ENCODE measurements at places on chromosomes 6 and 20.

DNA sequence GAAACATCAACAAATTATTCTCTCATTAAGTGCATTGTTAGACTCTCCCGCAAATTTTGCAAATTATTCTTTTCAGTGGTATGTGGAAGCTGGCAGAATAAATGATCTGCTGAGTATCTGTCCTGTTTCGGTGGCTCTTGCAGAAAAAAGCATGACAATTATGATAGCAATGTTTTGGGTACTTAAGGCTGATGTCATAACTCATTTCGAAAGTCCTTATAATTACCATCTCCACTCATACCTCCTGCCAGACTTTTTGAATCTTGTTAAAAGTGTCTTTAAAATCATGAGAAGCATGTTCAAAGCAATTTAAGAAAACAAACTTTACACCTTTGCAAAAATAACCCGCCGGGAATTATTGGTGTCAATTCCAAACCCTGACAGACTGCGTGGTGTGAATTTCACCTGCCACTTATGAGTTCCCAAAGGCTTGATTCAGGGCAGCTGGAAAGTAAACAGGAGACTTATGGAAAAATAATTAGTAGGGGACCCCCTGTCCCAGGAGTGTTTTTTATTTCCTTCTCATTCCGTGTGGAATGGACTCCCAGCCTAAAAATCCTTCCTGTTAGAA lies 87.6 kb upstream of the E2F3 start:
- no peak for DNase-seq

DNA sequence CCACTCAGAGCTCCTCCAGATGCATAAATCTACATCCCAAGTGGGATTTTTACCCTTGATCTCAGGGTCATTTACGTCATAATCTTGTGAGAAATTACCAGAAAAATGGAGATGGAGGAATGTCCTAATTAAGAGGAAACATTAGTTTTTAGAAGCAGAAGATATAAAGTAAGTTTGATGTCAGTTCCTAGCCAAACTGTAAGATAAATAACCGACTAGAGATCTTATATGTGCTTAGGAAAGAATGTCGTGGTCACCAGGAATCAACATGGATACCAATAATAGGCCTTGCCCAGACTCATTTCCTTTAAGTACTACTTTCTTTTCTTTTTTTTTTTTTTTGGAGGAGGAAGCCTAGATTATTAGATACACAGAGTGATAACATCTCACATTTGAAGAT lies 186.9 kb downstream of the UTRN start:
- no peak for DNase-seq

- DNase-seq = no peak
Observed at GRCh38 chr6:9455864-9456658, 958.8 kb downstream of the TFAP2A start.

GRCh38 chr20:62367633-62368391 lies 700 bp upstream of the LAMA5 start:
- DNase-seq = peak; percentile 48

GRCh38 chr6:170224694-170225660 lies 65.9 kb downstream of the DLL1 start:
- DNase-seq = no peak

- DNase-seq = no peak
Observed at GRCh38 chr6:116108836-116109235, 8.2 kb downstream of the NT5DC1 start.

GRCh38 chr20:63066506-63067265 lies 59.9 kb upstream of the BHLHE23 start:
- DNase-seq = no peak

GRCh38 chr6:88814909-88815308 lies 148.5 kb downstream of the RNGTT start:
- DNase-seq = no peak

- no peak for DNase-seq
Observed at GRCh38 chr6:73713426-73714147, 17.6 kb downstream of the CD109 start.

GRCh38 chr20:62809530-62810428 lies 5.1 kb downstream of the OGFR start:
- DNase-seq = no peak

DNA sequence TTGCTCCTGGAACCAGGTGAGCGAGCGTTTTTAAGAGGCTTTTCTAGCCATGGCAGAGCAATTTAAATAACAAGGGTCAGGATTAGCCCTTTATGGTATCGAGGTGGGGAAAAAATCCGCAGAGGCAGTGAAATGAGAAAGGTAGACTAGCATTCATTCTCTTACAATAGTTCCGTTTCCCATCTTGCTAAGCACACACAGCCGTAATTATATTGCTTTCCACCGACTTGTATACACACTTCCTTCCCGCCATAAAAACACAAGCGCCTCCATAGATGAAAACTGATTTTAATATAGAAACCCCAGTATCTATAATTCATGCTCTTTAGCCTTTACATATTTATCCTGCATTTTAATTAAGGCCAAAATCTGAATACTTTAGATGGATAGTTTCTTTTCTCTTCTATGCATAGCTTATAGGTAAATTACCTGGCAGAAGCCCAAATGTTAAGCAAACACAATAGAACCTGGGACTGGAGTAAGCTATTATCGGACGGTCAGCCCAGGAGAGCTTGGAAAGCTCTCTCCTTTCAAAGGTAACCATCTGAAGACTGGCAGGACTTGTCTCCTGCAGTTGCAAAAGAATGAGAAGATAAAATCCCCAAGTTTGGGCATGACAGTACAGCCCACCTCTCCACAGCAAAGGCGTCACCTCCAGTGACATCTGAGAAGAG lies 90.9 kb upstream of the MC3R start:
- DNase-seq = no peak

DNA sequence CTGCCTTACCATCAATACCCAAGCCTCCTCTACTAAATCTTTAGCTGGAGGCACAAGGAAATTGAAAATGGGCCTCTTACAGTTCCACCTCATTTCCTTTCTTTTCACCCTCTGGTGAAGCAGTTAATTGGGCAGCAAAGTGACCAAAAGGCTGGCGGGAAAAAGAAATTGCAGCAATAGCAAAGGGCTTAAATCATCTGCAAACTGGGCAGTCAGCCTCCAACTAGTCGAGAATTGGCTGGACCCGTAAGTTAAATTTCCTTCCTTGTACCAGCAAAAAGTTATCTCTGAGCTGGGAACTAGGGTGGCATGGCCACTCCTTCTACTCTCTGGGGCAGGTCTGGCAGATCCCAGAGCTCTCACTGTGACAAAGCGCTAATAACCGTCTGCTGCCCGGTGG lies 33.5 kb downstream of the GHRH start:
- DNase-seq = no peak

GRCh38 chr20:44651434-44651683 lies 140 bp downstream of the ADA start:
- DNase-seq = no peak

DNA sequence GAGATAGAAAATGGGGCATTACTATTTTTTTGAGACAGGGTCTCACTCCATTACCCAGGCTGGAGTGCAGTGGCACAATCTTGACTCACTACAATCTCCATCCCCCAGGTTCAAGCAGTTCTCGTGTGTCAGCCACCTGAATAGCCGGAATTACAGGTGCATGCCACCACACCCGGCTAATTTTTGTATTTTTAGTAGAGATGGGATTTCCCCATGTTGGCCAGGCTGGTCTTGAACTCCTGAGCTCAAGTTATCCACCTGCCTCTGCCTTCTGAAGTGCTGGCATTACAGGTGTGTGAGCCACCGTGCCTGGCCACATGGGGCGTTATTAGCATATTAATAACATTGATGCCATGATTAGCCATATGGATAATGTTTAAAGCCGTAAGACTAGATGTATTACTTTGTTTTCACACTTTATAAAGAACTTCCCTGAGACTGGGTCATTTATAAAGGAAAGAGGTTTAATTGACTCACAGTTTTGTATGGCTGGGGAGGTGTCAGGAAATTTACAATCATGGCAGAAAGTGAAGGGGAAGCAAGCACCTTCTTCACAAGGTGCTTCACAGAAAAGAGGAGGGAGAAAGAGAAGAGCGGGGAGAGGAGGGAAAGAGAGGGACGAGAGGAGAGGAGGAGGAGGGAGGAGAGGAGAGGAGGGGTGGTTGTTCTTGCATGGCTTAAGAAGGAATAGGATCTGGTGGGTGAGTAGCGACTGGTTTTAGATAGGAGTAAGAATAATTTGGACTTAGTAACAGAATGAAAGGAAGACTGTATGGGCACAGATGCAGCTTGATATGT lies 51.9 kb downstream of the MYO6 start:
- no peak for DNase-seq

GRCh38 chr6:167211881-167212712 lies 54.3 kb upstream of the GPR31 start:
- DNase-seq = no peak
